ENCODE measurements at places on chromosomes 6 and 20.

DNA sequence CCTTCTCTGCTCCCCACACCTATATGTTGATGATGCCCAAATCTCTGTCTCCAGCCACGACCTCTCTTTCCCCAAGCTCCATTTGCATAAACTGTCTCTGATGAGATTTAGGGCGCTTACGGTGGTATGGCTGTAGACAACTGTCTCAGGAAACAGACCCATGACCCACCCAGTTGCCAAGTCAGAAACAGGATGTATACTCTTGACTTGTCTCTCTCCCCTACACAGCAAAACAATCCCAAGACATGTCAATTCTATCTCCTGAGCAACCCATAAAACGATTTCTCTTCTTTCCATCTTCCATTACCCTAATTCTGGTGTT, 13.9 kb downstream of the GNL1 start:
- no peak for DNase-seq

DNA sequence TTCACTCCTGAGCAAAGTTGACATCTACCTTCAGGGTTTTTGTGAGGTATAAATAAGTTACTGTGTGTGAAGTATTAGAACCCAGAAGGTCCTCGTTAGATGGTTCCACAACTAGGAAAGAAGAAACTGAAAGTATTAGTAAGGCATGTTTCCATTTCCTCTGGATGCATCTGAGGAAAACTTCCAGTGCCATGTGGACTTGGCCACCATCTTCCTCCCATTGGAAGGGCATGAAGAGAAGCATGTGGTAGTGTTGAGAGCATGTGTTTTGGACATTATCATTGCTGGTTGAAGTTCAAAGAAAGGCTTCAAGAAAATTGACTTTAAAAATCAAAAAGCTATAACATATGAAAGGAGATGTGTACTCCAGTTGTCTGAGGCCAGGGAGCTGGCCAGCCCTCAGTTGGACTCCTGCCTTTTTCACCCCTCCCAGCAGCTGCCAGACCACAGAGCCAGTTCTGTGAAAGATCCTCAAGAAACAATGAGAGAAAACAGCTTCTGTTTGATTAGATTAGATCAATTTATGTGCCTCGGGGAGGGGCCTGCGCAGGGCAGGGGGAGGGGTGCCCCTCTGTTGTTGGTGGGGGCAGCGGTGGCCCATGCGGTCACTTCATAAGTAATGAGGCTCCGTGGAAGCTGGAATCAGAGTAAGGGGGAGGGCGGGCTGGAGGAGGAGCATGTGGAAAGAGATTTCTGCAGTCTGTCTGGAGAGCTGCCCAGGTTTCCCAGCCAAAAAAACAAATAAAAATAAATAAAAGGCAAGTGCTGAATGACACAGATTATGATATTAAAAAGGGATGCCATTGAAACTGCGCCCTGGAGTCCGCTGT, 154.0 kb downstream of the JARID2 start:
- no peak for DNase-seq

DNA sequence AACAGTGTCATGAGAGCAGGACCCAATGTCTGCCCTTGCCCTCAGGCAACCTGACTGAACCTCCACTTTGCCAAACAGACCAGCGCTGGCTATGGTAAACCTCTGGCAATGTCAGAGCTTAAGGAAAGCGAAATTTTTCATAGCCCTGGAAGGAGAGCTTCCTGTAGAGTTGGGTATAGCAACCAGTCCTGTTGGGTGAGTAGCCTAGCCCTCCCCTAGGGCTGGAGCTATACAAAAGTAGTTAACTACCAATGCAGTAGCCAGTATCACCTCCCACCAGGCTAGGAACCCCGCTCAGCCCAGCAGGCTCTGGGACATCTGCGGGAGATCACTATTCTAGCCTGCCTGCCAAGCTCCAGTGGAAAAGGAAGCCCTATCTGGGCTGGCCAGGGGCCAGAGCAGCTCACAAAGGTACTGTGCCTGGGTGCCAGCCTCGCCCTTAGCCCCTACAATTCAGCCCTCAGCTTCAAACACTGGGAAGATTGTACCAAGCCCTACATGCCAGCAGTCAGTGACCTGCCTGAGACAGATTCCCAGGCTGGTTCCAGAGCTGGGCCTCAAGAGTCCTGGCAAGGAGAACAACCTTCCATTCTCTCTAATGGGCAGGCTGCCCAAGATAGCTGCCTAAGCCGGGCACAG, 7.9 kb downstream of the WFDC3 start:
- DNase-seq = no peak

GRCh38 chr20:46599227-46599987, 49.0 kb upstream of the OCSTAMP start:
- no peak for DNase-seq

DNA sequence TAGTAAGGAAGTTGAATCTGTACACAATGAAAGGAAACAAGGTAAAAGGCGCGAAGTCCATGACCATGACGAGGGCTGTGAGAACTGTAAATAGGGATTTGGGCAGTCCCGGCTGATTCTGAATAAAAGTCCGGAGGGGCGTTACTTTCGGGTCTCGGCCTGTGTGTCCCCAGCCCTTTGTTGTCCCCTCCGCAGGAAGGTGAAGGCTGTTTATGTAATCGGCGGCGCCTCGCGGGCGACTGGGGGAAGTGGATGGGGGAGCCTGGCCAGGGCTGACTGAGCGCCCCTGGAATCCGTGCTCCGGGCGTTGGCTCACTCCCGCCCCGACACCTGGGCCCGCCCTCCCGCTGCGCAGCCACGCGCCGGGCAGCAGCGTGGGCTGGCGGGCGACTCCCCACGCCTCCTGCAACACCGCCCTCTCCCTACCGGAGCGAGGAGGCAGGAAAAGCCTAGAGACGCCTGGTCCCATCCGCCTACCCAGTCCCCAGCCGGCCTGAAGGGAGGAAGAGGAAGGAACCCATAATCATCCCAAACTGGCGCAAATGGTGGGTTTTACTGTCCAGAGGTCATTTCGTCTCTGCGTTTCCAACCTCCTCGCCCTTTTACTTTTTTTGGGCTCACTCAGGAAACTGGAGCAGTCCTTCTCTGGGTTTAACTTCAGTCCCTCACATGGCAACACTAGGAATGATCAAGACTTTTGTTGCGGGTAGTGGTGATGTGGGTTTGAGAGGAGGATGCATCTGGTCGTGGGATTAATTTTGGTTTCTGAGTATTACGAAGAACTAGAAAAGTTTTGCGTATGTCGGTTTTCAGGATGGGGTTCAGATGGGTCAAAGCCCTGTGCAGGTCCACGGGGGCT, 12.1 kb downstream of the TRIM31 start:
- DNase-seq = no peak

GRCh38 chr6:2848851-2849250, 7.2 kb upstream of the SERPINB1 start:
- no peak for DNase-seq

GRCh38 chr20:62578294-62578897, 63.9 kb upstream of the SLCO4A1 start:
- DNase-seq = no peak

All from AG09309 (cell line).